ENCODE measurements at places on chromosomes 2 and 18.

DNA sequence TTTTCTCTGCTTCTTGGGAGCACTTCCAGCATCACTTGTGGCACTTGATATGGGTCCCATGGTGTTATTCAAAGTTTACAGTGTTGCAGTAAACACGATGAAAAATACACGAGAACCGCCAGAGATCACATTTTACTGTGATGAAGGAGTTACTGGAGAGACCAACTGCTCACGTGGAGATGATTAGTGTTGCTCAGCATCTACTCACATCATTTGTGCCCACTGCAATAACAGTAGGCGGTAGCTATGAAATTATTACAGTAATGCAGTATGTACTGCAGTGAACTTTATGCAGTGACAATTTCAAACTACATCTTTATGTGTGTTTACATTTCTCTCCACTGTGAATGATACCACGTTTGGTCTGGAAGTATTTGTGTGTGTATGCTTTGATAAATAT lies 93.5 kb downstream of the SLC4A3 start:
- DNase-seq: no peak

DNA sequence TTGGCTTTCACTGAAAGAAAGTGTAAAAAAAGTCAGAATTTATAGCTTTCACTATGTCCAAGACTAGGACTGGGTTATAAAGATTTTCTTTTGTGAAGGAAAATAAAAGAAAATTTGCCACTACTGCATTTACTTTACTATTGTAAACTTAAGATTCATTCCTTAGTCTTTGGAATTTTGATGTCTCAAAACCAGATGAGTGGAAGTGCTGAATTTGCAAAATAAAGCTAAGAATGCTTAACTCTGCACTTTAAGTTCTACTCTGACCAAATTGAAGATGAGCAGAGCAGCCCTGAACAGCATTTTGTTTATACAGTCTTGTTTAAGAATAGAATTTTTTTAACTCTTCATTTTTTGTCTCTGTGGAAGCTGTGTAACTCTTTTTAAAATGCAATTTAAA lies 102.4 kb downstream of the ICA1L start:
- DNase-seq: no peak

DNA sequence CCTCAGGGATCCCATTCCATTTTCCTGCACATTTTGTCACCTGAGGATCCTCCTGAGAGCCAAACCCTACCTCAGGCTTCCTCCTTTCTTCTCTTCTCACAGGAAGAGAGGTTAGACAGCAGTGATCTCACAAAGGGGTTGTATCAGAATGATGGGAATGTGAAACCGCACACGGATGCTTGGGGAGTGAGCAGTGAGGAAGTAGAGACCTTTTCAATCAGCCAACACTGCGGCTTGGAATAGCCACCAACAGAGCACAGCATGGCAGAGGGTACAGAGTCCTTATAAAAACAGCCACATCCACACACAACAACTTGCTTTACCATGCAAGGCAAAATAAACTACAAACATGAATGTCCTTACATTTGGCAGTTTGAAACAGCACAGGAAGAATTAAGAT lies 8.7 kb downstream of the TMEM182 start:
- peak; percentile 23 for DNase-seq

DNA sequence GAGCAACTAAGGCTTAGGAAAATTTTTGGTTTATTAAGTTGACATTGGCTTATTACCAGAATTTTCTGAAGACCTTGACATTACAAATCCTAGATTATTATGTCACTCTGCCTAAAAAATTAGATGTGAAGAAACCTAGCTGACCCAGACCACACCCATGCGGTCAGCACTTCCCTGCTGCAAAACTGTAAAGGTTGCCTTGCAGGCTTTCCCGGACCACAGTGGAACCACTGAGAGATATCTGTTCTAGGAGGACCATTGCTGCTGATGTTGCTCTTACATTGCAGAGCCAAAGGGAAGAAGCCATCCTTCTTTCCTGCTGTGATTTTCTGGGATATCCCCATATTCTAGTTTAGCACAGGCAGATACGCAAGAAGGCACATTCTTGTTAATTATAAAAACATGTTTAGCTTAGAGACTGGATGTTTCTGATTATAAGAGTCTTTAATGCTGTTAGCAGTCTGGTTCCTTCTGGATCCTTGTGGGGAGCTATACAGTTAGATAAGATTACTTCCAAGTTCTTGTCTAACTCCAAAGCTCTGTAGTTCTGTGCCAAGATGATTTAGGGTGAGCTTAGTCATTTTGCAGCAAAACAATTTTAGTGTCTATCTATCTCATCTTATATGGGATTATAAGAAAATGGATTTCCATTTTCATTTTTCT lies 70.2 kb downstream of the AOX1 start:
- peak; percentile 44 for DNase-seq

GRCh38 chr2:231037202-231037730 lies at the start of gene C2orf72:
TSS of gene C2orf72 (plus strand) at chr2:231037523. CDS start at chr2:231037566, 43 bp downstream.
- DNase-seq: no peak

DNA sequence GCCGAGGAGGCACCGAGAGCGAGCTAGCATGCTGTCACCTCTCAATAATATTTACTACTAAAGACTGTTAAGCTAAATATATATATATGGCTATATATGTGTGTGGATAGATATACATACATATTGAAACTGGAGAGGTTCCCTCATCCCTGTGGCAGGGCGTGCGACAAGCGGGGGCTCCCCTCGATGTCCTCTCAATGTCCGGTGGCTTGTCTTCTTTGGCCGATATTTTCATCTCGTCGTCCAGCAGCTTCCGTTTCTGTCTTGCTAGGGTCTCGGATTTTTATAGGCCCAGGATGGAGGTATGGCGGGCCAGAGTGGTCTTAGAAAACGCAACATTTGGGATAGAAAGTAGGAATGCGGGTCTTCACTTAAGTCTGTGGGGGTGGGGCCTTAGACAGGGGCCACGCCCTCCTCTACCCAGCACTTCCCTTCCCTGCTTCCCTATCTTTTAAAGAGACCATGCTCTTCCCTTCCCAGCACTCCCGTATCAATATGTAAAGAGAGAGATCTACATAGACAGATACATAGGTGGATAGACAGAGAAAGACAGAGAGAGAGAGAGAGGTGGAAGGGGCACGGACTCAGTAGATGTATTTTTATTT lies 866.8 kb downstream of the DSC3 start:
- DNase-seq: no peak

- DNase-seq: peak; percentile 70
These were observed 16.4 kb upstream of the SERPINB13 start for GRCh38 chr18:63570721-63571120.

- DNase-seq: no peak
These were observed 336.4 kb downstream of the EIPR1 start for GRCh38 chr2:3041246-3041645.

- peak; percentile 72 for DNase-seq
These were observed 160.9 kb upstream of the COL3A1 start for GRCh38 chr2:188813315-188813714.

- no peak for DNase-seq
These were observed 2.2 kb upstream of the TMBIM1 start for GRCh38 chr2:218294430-218295022.

DNA sequence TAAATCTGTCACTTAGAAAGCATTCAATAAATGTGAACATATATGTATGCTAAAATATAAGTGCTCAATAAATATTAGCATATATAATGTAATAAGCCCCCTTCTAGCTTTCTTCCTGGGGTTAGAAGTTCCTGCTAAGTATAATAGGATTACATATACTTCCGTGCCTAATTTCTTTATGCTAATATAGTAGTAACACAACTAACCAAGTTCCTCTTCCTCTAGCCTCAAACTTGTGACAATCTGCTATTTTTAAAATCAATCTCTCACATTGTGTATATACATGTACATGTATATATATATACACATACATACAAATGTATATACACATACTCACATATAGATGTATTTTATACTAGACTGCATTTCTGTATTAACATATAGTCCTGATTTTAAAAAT lies 32.2 kb downstream of the TLK1 start:
- DNase-seq: no peak

- DNase-seq: peak; percentile 65
These were observed at the start of gene FHOD3 for GRCh38 chr18:36297417-36298125. TSS of gene FHOD3 (plus strand) at chr18:36297713. CDS start at chr18:36297836, 123 bp downstream.

DNA sequence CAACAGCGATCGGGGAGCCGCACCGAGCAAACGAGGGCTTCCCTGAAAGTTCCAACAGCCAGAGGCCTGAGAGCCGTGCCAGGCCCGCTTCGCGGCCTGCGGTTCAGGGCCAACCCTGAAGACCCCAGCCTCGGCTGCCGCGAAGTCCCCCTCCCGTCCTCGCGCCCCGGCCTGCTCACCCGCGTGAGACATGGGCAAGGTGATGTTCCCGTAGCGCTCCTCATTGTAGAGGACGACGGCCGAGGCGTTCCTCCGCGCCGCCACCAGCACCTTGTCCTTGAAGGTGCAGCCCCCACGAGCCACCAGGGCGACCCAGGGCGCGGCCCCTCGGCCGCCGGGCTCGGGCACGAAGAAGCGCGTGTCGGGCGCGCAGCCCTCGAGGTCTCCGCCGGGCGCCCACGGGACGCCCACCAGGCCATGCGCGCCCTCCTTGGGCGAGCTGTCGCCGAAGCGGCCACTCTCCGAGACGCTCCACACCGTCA lies 510 bp downstream of the RNF149 start:
- DNase-seq: peak; percentile 15

DNA sequence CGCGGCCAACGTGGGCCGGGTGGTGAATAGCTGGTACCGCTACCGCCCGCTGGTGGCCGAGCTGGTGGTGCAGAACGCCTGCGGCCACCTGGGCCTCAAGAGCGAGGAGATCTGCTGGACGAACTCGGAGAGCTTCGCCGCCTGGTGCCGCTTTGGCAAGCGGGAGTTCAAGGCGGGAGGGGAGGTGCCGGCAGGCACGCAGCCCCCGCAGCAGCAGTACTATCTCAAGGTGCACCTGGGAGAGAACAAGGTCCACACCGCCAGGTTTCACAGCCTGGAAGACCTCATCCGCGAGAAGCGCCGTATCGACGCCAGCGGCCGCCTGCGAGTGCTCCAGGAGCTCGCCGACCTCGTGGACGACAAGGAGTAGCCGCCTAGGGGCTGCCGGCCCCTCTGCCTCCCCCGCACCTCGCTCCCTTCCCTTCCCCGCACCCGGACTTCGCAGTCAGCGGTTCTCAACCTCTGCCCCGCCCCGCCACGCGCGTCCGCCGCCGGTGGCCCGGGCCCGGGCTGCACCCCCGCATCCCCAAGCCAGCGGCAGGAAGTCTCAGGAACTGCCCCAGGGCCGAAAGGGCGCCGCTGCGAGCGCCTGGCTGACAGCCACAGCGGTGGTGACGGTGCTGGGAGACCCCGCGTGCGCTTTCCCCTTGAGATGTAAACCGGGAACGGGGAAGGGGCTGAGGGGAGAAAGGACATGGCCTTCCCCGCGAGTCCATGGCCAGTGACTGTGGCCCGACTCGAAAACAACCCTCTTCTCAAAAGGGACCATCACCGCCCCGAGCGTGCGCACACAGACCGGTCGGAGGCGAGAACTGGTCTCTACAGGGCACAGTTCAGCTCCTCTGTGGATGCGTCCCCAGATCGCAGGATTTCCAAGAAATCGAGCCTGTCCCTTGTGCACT lies 2.2 kb downstream of the LRATD1 start:
- peak; percentile 72 for DNase-seq

GRCh38 chr2:57372237-57372984 lies 674.2 kb upstream of the VRK2 start:
- no peak for DNase-seq

- DNase-seq: peak; percentile 34
These were observed 40.1 kb downstream of the EPB41L3 start for GRCh38 chr18:5503740-5504139.

- peak; percentile 95 for DNase-seq
These were observed 129.7 kb downstream of the MAP3K20 start for GRCh38 chr2:173205375-173205774.

DNA sequence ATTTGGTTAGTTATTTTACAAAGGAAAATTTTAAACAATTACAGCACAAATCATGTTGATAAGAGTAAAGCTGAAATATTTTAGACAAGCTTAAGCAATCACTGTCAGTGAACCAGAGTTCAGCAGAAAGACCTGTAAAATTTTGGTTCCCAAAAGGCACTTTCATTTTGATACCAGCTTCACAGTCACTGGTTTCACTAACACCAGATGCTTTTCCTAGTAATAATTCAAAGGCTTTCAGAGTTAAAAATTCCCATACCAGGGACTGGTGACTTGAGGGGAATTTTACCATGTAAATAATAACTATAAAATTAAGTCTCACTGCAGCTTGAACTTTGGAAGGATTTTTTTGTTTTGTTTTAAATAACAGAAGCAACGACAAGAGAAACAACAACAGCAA lies 102.3 kb upstream of the CD302 start:
- DNase-seq: no peak

DNA sequence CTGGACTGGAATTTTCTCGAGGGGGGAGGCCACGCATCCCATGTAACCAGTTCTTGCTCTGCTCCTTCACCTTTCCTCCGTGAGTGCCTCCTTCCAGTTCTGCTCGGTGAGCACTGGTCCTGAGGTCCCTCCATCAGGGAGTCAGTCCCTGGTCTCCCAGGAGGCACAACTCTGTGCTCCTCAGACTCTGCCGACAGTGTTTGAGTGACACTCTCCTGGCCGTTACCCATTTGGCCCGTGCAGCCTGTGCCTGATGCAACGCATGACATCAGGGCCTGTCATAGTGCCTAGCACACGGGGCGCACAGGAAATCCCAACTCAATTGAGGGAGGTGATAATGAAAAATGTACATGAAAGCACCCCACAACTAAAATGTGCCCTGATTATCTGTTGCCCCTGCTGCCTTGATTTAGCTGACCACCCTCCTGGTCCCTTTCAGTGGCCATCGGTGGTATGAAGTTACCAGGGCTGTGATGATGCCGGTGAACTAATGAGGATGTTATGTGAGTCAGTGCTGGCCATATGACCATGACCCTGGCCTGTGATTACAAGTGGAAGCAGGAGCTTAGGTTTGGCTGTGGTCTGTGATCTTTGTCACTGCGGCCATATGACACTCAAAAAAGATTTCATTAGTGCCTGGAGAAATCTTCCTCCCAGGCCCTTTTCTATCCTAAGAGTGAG lies 144.6 kb downstream of the TDRD15 start:
- DNase-seq: no peak

DNA sequence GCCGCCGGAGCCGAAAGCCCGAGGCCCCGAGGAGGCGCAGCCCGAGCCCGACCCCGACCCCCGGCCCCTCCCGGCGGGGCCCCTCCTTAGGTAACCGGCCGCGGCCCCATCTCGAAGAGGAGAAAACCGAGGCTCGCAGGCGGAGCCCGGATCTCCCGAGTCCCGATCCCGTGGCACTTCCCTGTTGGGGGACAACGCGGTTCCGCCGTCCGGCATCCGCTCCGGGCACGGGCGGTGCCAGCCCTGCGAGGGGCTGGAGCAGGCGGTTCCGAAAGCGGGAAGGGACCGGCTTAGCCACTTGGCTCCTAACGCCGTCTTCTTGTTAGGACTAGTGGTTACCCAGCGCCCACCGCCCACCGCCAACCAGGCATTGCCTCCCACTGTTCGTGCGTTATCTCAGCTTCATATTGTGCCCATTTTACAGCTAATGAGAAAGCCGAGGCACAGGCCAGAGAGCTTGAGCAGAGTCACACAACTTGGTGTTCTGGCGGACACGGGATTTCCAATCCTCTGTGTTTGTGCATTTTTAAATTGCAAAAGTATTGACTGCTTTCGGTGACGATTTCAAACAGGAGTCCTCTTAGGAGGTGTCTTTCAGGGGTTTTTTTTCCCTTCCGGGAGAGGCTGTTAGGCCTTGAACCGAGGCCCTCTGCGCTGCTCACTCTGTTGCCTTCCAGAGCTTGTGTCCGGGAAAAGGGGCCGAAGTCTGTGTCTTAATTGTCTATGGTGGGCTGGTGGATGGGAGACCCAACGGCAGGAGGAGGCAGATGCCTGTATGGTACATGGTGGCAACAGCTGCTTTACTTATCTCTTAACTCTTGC lies 562 bp downstream of the CENPA start:
- no peak for DNase-seq

GRCh38 chr2:132662732-132663131 lies 7.3 kb downstream of the LYPD1 start:
- no peak for DNase-seq

GRCh38 chr18:6487968-6488367 lies 73.3 kb upstream of the L3MBTL4 start:
- no peak for DNase-seq
